ENCODE measurements at places on chromosomes 16 and 17.

- DNase-seq = no peak
These were observed 47.7 kb downstream of the TUBD1 start for GRCh38 chr17:59844884-59845594.

DNA sequence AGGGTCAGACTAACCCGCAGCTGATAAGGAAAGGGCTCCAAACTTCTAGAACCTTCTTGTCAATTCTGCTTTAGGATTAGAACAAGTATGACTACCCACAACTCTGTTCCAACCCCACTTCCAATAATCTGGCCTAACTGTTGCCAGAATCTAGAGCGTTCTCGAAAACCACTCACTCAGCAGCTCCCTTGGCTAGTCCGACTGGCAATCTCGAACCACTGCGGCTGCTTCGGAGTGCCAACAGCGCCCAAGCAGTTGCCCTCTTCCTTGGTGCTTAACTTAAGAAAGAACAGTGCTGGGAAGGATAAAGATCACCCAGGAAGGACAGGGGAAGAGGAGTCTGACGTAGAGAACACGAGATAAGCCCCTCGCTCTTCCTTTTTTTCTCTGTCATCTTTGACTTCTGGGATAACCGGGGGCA lies 818 bp downstream of the DNAJC7 start:
- peak; percentile 22 for DNase-seq

DNA sequence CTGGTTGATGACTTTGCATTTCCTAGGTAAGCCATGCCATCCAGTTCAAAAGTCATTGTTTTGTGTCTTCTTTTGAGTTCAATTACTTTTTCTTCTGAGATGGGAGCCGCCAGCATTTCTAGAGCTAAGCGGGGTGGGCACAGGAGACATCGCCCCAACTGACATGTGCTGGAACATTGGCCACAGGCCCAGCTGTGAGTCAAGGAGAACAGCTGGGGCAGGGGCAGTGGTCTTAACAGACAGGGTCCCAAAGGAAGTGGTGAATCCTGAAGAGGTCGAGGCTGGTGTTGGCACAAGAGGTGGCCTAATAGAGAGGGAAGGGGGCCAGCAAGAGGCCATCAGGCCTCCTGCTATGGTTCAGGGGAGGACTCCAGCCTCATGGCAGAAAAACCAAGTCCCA lies 17.1 kb downstream of the RAB11FIP4 start:
- DNase-seq = no peak

GRCh38 chr16:1647856-1648255 lies 30.2 kb upstream of the JPT2 start:
- DNase-seq = peak; percentile 81

DNA sequence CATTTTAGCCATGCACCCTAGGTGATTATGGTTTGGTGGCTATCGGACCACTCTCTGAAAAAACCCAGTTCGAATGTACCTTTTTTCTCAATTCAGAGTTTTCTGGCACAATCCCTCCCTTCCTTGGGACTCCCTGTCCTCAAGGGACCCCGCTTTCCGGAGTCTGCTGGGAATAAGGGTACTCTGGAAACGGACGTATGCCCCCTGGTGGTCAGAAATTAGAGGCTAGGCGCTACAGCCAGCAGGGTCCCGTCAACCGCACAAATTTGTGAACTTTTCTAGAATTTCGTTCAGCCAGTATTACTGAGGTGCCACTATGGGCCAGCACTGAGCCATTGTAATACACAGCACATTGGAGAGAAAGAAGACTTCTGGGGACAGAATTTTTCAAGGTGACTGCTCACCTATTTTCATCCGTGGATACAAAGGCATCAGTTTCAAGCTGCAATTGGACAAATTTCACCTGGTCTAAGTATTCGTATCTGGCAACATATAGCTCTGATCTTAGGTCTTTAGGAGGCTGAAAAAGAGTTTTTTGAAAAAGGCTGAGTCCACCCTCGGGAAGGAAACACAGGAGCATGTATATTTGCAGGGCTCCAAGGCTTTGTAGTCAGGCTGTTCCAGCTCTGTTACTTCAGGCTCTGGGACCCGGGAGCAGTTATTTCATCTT lies 27.1 kb upstream of the CRYBA1 start:
- peak; percentile 80 for DNase-seq
